Activated CD4-positive, alpha-beta T cell treated with anti-CD3 and anti-CD28 coated beads for 36 hours (primary cell): ENCODE measurements at places on chromosomes 11 and 22. TPM values are rescaled to one million over a fixed set of nuclear protein-coding genes. Genes with fewer than 3 reads are reported as not detected.

GRCh38 chr11:20933086-20933485 lies 263.7 kb downstream of the NELL1 start:
- H3K27ac ChIP-seq, result no peak overlapping the region
- H3K27me3 ChIP-seq, result no peaks in the 10 kb centered on the region
- no peak for DNase-seq
- no peaks in the 10 kb centered on the region for H3K36me3 ChIP-seq

GRCh38 chr22:31950226-31950625 lies 5.9 kb downstream of the YWHAH start:
- H3K4me3 ChIP-seq, result no peak overlapping the region
- H3K27ac ChIP-seq, result no peak overlapping the region
- no peak for DNase-seq
- H3K36me3 ChIP-seq, result peaks cover 59% of the 10 kb centered on the region
- H3K27me3 ChIP-seq, result no peaks in the 10 kb centered on the region

DNA sequence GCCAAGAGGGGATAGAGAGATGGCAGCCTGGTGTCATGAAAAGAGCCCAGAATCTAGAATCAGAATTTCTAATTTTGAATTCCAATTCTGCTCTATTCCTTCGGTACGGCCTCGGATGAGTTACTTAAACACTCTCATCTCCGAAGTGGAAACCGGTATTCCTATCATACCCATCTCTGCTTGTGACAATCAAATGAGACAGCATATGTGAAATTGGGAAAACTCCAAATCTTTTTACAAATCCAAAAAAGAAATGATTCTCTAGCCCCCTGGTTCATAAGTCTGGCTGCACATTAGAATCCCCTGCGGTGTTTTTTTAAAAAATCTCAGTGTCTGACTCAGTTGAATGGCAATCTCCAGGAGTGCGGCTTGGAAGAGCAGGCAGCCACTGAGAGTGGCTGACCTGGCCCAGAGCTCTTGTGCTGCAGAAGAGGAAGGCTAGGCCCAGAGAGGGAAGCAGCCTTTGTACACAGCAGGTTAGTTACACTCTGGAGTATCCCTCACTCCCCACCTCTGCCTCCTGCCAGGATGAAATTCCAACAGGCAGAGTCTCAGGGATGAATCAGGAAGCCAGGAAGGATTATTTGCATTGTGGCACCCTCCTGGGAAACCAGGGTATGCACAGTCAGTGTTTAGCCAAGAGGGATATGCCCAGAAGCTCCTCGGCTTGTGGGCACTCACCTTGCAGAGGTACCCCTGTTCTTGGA lies 93.6 kb upstream of the ISX start:
- H3K27ac ChIP-seq, result no peak overlapping the region
- no peaks in the 10 kb centered on the region for H3K36me3 ChIP-seq
- no peaks in the 10 kb centered on the region for H3K4me1 ChIP-seq
- no peak for DNase-seq
- H3K27me3 ChIP-seq, result peaks cover 8% of the 10 kb centered on the region

- no peaks in the 10 kb centered on the region for H3K27me3 ChIP-seq
- peaks cover under 1% of the 10 kb centered on the region for H3K4me1 ChIP-seq
- DNase-seq, result no peak
- H3K36me3 ChIP-seq, result peaks cover 8% of the 10 kb centered on the region
Observed at GRCh38 chr22:50439871-50440331, 34.9 kb downstream of the SBF1 start.

GRCh38 chr22:29215012-29215860 lies 9.5 kb downstream of the EMID1 start:
- H3K4me1 ChIP-seq, result no peaks in the 10 kb centered on the region
- no peak overlapping the region for H3K27ac ChIP-seq
- H3K27me3 ChIP-seq, result no peaks in the 10 kb centered on the region
- H3K36me3 ChIP-seq, result no peaks in the 10 kb centered on the region

DNA sequence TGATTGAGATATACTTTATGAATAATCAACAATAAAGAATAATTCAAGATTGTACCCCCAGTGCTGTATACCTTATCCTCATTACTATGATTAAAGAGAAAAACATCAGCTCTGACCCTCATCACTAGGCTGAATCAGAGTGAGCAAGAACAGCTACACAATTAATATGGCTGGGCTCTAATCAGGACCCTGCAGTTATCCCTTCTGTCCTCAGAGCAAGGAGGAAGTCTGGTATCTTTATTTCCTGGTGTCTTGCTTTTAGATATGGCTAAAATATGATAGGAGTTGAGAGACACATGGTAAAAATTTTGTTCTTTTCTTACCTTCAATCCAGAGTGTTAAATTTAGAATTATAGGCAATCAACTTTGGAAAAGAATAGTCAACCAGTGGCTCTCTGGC lies 28.6 kb upstream of the GAB2 start:
- no peak overlapping the region for H3K4me3 ChIP-seq
- H3K27me3 ChIP-seq, result no peaks in the 10 kb centered on the region
- no peak for DNase-seq
- no peaks in the 10 kb centered on the region for H3K4me1 ChIP-seq

GRCh38 chr11:5059391-5059790 lies at the start of gene OR52E2:
Gene OR52E2 (minus strand): TSS chr11:5059627. CDS start chr11:5059627, 0 bp downstream.
- no peak within 1 kb of the TSS for H3K27ac ChIP-seq
- no peak within 1 kb of the TSS for H3K4me3 ChIP-seq
- H3K36me3 ChIP-seq, result no peaks in the 10 kb centered on the region
- no peak for DNase-seq
- H3K4me1 ChIP-seq, result no peaks in the 10 kb centered on the region

DNA sequence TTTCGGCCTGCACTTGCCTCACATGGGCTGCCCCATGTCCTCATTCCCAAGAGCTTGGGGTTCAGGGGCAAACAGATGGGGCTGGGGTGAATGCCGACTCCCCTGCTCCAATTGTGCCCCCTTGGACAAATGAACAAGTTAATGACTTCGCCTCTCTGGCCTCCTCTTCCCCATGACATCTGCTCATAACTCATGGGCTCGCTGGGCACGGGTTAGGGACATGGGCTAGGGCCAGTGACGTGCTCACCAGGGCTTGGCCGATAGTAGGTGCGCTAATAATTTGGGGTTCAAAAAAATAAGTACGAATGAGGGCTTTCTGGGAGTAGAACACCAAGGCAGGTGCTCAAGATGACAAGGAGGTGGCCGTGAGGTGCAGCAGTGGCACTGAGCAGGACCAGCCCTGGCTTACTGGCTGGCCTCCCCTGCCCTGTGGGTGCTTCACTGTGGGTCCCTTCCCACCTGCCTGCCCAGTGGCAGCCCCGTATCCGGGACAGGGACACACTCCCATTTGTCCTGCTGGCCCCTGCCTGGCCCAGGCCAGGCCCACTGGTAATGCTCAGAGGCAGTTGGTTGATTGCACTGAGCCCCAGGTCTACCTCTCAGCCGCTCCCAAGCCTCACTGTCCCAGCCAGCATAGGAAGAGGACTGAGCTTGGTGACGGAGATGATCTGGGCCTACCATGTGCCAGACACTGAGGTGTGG lies 12.3 kb downstream of the CBX6 start:
- no peak for DNase-seq
- H3K4me3 ChIP-seq, result no peak overlapping the region
- H3K27ac ChIP-seq, result no peak overlapping the region
- peaks cover 2% of the 10 kb centered on the region for H3K27me3 ChIP-seq

DNA sequence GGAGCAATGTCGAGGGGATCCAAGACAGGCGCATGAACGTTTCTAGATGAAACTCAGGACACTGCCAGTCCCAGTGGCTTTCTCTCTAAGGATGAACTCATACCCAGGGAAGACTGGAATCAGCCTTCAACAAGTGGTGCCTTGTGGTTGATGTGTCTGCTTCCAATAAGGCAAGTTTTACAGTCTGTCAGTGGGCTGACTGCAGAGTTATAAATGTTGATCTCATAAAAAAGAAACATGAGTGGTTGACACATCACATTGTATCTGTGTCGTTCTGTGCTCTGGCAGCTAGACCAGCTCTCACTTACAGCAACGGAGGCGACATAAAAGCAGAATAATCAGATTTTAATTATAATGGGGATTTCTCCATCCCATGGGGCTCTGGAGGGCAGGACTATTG lies 96.7 kb downstream of the SNX19 start:
- H3K4me3 ChIP-seq, result no peak overlapping the region
- H3K36me3 ChIP-seq, result no peaks in the 10 kb centered on the region
- H3K27me3 ChIP-seq, result peaks cover 18% of the 10 kb centered on the region
- no peaks in the 10 kb centered on the region for H3K4me1 ChIP-seq
- no peak for DNase-seq

GRCh38 chr11:18394928-18395734 lies 768 bp downstream of the LDHA start:
- no peaks in the 10 kb centered on the region for H3K27me3 ChIP-seq
- H3K36me3 ChIP-seq, result peaks cover 57% of the 10 kb centered on the region
- H3K4me3 ChIP-seq, result peak overlapping the region; percentile 97
- peaks cover 61% of the 10 kb centered on the region for H3K4me1 ChIP-seq

GRCh38 chr11:68329978-68330699 lies 17.7 kb downstream of the LRP5 start:
- H3K27me3 ChIP-seq, result no peaks in the 10 kb centered on the region
- no peaks in the 10 kb centered on the region for H3K36me3 ChIP-seq
- peaks cover 55% of the 10 kb centered on the region for H3K4me1 ChIP-seq
- H3K4me3 ChIP-seq, result no peak overlapping the region
- H3K27ac ChIP-seq, result no peak overlapping the region

- no peaks in the 10 kb centered on the region for H3K27me3 ChIP-seq
- H3K4me1 ChIP-seq, result peaks cover 70% of the 10 kb centered on the region
Observed at GRCh38 chr11:72741429-72741833, 10.8 kb downstream of the ARAP1 start.

DNA sequence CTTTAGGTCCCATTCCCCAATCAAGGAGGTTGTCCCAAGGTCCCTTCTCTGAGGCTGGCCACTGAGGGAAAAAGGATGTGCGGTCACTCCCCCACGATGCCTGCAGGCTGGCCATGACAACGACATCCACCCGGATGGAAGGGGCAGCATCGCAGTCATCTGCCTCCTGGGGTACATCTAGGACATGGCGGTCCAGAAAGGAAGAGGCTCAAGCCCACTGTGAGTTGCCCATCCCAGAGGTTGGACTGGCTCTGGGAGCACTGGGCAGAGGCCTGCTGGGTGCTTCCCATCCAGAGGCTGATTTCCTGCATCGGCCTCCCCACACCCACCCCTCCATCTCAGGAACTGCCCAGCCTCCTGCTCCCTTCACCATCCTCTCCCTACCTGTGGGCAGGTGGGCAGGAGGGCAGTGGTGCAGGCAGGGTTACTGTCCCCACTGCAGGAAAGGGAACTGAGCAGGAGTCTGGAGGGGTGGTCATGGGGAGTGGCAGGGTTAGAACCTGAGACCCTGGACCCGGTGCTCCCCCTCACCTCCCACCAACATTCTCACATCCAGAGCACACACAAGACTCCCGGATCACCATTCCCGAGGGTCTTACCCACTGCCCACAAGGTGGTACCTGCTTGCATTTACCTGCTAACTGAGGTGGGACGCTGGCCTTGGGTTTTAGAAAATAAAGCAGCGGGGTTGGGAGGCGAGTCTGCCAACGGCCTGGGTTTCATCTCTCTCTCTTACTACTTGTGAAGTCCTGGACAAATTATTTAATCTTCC lies 4.4 kb downstream of the RCE1 start:
- peaks cover 24% of the 10 kb centered on the region for H3K4me1 ChIP-seq
- no peaks in the 10 kb centered on the region for H3K27me3 ChIP-seq
- DNase-seq, result no peak

Gene SPON1
- total RNA-seq, result 0.41 TPM

Gene ANKK1
- 0.07 TPM for total RNA-seq

Gene OR51I1
- not detected for total RNA-seq

Gene CDKN1C
- 0.21 TPM for total RNA-seq

Gene MMP27
- not detected for total RNA-seq

Gene NAALAD2
- total RNA-seq, result not detected

Gene CARNS1
- total RNA-seq, result 1.6 TPM

Gene OR9I1
- not detected for total RNA-seq

Gene MPZL2
- 26.7 TPM for total RNA-seq

Gene BTBD18
- total RNA-seq, result not detected

Gene NNMT
- total RNA-seq, result not detected
